ENCODE measurements at places on chromosomes 3 and 15. TPM values are rescaled to one million over a fixed set of nuclear protein-coding genes. Genes with fewer than 3 reads are reported as not detected.

The MYL3 gene
- 1.9 TPM for total RNA-seq

DNA sequence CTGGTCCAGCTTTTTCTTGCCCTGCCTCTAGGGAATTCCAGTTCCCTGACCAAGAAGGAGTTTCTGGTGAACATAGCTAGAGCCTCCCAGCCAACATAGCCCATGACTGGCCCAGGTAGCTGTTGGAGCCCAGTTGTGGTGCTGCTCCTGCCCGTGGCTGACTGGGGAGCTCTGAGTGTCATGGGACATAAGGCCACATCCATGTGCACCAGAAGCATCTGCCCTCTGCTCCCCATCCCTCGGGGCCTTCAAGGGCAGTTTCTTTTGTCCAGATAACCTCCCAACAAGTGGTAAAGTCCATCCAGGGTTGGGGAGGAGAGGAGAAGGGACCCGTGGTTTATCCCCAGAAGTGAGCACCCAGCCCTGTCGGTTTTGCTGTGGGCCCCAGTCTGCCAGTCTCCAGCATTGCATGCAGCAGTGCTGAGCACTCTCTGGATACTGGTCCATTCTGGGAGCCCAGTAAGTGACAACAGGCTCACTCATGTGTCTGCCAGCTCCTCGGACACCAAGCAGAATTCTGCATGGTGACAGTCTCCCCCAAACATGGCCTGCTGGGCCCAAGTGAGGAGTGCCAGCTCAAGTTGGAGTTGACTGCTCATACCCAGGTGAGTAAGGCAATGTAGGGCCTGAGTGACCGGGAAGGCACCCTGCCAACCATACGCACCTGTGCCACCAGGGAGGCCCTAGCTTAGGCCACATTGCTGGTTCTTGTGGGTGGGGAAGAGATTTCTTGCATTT lies 28.8 kb downstream of the ACAA1 start:
- DNase-seq = no peak
- H3K27ac ChIP-seq = no peak overlapping the region
- no peaks in the 10 kb centered on the region for H3K4me1 ChIP-seq
- no peak overlapping the region for H3K4me3 ChIP-seq

The ANKUB1 gene
- not detected for total RNA-seq

DNA sequence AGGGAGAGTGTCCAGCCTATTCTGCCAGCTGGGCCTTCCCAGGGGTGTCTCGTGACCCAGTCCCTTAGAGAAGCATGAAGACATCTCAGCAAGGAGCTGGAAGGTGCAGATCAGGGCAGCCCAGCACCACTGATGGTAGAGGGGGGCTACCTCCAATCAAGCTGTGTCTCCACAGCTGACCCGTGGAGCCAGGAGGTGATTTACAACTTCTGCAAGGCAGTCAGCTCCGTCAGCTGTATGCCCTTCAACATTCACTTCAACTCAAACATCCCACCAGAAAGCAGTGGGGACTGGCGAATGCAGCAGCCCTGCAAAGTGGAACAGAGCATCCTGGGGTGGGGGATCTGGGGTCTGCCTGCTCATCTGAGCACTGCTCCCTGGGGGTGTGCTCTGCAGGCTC lies 32.6 kb upstream of the FRG2C start:
- H3K4me3 ChIP-seq = no peak overlapping the region
- no peak overlapping the region for H3K27ac ChIP-seq
- no peak for DNase-seq

The ACP3 gene
- 1,778 TPM for total RNA-seq

The FANCD2OS gene
- 1.1 TPM for total RNA-seq

The IL5RA gene
- 7.6 TPM for total RNA-seq

- no peak for DNase-seq
- H3K4me1 ChIP-seq = no peaks in the 10 kb centered on the region
- H3K27ac ChIP-seq = no peak overlapping the region
- H3K27me3 ChIP-seq = no peaks in the 10 kb centered on the region
These were observed 420.8 kb downstream of the EPHA6 start for GRCh38 chr3:97235179-97235578.

DNA sequence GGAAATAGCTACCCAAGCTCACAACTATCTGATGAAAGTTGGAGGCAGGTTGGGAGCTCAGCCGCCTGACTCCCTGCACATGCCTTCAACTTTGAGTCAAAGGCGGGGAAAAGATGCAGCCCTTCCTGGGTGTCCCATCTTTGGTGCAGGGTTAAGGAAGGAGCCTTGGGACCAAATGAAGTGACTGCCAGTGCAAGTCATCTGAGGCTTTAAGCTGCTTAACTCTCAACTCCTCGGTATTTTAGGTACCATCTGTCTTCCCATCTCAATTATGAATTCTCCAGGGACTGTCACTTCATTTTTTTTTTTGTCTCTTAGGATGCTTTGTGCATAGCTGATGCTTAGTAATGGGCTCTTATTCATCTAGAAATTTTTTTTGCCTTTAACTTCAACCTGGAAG lies 408.8 kb upstream of the C2CD4B start:
- no peaks in the 10 kb centered on the region for H3K36me3 ChIP-seq
- no peak overlapping the region for H3K27ac ChIP-seq
- no peak for DNase-seq
- H3K27me3 ChIP-seq = no peaks in the 10 kb centered on the region
- H3K4me3 ChIP-seq = no peak overlapping the region
- H3K4me1 ChIP-seq = no peaks in the 10 kb centered on the region

DNA sequence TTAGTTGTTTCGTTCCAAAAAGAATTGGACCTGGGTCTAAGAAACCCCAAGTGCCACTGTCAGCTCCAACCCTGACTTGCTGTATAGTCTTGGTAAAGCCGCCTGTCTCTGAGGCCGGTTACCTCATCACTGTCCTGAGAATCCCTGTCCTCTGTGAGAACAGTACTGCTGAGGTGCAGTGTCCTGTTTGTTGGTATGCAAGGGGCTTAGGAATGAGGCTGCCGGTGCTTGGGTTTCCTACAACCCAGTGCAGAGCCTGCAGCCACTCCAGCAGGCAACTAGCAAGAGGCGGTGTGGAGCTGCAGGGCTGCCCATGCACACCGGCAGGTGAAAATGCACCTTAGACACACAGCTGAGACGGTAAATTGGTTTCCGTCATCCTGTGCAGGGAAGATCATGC lies 52.0 kb upstream of the ATG7 start:
- DNase-seq = no peak
- H3K27me3 ChIP-seq = no peaks in the 10 kb centered on the region
- H3K36me3 ChIP-seq = no peaks in the 10 kb centered on the region
- H3K27ac ChIP-seq = no peak overlapping the region
- H3K4me1 ChIP-seq = no peaks in the 10 kb centered on the region
- H3K4me3 ChIP-seq = no peak overlapping the region

The EIF3J gene
- 51.7 TPM for total RNA-seq

DNA sequence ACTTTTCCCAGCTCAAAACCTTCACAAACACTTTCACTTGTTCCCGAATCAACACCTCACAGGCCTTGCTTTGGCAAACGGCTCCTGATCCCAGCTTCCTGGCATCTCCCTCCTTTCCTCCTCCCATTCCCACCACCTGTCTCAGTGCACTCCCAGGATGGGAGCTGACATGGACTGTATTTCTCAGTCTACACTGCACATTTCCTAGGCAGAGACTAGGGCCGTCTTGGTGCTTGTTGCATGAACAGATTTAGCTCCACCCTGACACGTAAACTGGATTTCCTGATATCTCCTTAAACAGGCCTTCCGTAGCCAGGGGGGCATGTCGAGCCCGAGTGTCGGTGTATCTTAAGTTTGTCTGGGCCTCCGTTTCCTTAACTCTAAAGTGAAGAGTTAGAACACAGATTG lies 790 bp upstream of the WHAMM start:
- peak overlapping the region; percentile 99 for H3K27ac ChIP-seq
- H3K4me1 ChIP-seq = no peaks in the 10 kb centered on the region
- no peaks in the 10 kb centered on the region for H3K27me3 ChIP-seq
- H3K4me3 ChIP-seq = no peak overlapping the region
- H3K36me3 ChIP-seq = no peaks in the 10 kb centered on the region

GRCh38 chr3:177899275-177900067 lies 636.8 kb upstream of the KCNMB2 start:
- no peak overlapping the region for H3K4me3 ChIP-seq
- H3K4me1 ChIP-seq = no peaks in the 10 kb centered on the region
- no peaks in the 10 kb centered on the region for H3K27me3 ChIP-seq

The CLRN1 gene
- total RNA-seq = not detected

The SOX14 gene
- total RNA-seq = 1.2 TPM

DNA sequence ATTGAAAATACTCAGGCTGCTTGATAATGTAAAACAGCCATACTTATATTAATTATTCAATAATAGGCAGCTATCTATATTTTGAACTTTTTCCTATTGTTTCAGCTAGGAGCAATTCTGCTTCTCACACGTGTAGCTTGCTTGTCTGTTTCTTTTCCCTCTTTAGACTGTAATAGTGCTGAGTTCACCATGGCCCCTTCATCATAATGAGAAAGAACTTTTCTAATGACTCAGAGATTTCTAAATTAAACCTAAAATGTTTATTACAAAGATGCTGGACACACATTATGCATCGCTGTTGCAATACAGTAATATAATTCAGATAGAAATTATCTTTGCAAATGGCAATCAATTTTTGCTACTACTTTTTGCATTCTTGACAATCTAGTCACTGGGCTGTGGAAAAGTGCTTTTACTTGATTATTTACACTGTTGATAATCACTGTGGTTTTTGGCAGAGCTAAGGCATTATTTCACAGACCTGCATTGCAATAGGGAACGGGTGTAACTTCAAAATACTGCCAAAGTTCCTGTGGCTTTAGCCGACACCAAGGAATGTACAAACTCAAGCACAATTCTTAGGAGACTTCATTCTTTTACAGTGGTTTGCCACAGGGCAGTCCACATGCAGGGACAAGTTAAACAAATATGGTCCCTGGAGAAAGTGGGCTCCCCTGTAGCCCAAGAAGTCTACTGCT lies 281.0 kb upstream of the TBL1XR1 start:
- H3K36me3 ChIP-seq = no peaks in the 10 kb centered on the region
- DNase-seq = peak; percentile 85
- no peak overlapping the region for H3K4me3 ChIP-seq
- H3K4me1 ChIP-seq = peaks cover 19% of the 10 kb centered on the region
- no peaks in the 10 kb centered on the region for H3K27me3 ChIP-seq
- H3K27ac ChIP-seq = peak overlapping the region; percentile 88

The GALNT15 gene
- 7.6 TPM for total RNA-seq

DNA sequence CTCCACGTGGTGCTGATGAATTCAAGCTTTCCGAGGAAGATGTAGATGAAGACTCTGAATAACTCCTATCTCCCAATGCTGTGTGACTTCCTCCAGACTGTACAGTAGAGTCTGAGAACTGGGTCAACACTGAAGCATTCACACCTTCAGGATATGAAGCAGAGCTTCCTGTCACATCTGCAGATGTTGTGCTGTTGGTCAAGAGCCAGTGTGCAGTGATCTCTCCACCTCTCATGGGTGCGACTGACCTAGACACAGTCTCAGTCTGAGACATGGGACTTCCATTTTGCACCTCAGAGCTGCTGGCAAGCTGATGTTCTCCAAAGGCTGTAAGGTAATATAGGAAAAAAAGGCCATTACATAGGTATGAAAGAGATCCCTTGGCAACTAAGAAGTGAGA lies 36.5 kb downstream of the HEG1 start:
- DNase-seq = no peak
- no peaks in the 10 kb centered on the region for H3K27me3 ChIP-seq
- H3K4me3 ChIP-seq = no peak overlapping the region
- no peak overlapping the region for H3K27ac ChIP-seq
- H3K36me3 ChIP-seq = no peaks in the 10 kb centered on the region

GRCh38 chr3:195080571-195081151 lies 190.3 kb downstream of the XXYLT1 start:
- no peaks in the 10 kb centered on the region for H3K4me1 ChIP-seq
- H3K36me3 ChIP-seq = no peaks in the 10 kb centered on the region
- H3K4me3 ChIP-seq = no peak overlapping the region
- DNase-seq = no peak

DNA sequence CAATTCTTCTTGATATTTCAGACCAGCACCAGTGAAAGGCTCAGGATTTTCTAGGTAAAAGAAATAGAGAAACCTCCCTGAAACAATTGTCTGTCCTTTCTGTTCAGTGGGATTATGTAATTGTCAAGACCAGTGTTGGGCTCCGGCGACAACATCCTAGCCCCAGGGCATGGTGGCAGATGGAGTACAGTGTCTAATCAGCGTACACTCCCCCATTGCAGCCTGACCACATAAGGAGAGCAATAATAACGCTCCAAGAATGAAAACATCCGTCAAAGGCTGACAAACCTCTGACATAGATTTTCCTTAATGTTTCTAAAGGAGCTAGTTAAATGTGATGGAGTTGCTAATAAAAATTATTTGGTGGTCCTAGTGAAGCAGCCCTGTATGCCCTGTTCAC lies 144.6 kb downstream of the EBLN2 start:
- no peaks in the 10 kb centered on the region for H3K4me1 ChIP-seq
- H3K4me3 ChIP-seq = no peak overlapping the region
- H3K27ac ChIP-seq = no peak overlapping the region

DNA sequence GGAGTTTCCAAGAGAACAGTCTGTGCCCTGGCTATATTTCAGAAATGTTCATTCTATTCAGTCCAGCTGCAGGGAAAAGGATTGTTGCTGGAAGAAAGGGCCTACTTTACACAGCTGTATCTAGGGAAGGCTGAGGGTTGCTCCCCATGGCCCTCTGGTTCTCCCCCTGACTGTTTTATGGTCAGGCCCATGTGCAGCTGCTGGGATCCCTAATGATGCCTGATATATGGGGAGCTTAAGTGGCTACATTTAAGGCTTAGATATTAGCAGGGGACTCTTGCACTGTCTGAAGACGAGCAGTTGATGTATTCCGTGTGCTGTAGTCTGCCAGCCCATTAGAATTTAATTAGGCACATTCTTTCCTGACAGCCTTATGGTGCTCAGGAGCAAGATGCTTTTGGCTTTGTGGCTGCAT lies 72.0 kb downstream of the FAM43A start:
- no peak overlapping the region for H3K4me3 ChIP-seq
- no peaks in the 10 kb centered on the region for H3K4me1 ChIP-seq
- DNase-seq = no peak
- no peaks in the 10 kb centered on the region for H3K27me3 ChIP-seq

DNA sequence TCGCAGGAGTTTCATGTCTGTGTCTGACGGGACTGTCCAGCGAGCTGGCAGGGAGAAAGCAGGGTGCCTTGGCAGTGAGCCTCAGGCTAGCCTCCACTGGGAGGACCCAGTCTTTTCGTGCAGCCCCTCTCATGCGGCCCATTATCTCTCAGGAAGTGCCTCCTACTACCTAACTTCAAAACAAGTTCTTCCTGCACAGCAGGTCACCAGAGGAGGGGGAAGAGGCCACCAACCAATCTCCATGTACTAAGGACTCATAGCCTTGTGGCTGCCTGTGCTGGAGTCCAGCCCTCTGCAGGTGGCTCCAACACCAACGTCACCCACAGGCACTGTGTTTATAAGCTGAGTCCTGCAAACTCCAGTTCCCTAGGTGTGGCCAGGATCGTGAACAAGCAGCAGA lies 4.8 kb downstream of the VIPR1 start:
- no peaks in the 10 kb centered on the region for H3K27me3 ChIP-seq
- no peak overlapping the region for H3K4me3 ChIP-seq
- peak; percentile 83 for DNase-seq
- H3K4me1 ChIP-seq = peaks cover 9% of the 10 kb centered on the region
- H3K27ac ChIP-seq = peak overlapping the region; percentile 84

The CYP19A1 gene
- total RNA-seq = not detected

The HTR3E gene
- total RNA-seq = not detected

- no peak overlapping the region for H3K27ac ChIP-seq
- no peak overlapping the region for H3K4me3 ChIP-seq
- no peaks in the 10 kb centered on the region for H3K27me3 ChIP-seq
- no peak for DNase-seq
- peaks cover 13% of the 10 kb centered on the region for H3K4me1 ChIP-seq
These were observed 274.8 kb downstream of the THSD4 start for GRCh38 chr15:71390096-71390495.
